ENCODE measurements at places on chromosomes 1 and 21. TPM values are rescaled to one million over a fixed set of nuclear protein-coding genes. Genes with fewer than 3 reads are reported as not detected.

DNA sequence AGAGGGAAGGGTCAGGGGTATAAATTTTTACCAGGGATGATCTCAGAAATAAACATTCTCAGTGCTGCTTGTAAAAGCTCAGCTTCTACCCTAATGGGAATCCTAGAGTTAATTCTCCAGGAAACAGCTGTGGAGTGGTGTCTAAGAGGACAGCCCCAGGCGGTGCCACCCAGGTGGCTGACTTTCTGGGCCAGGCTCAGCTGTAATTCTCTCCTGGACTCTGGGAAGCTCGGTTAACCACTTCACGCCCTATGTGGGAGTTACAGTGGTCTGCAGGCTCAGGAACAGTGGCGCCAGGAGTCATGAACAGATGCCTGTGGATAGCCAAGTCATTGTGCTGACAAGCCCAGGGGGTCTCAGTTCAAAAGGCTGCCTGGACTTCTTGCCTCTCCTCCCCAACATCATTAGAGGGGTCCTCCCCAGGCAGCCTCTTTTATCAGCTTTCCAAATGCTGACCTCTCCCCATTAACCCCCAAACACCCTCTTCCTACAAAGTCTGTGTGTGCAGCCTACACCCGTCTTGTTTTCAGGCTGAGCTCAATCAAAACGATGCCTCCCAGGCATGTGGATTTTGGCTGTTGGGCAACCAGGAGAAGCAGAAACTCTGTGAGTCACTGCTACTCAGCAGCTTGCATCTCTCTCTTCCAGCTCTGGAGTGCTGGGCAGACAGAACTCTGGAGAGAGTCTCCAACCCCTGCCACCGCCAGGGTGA, 1.2 kb downstream of the HHIPL2 start:
- peaks cover 17% of the 10 kb centered on the region for H3K27me3 ChIP-seq
- no peak overlapping the region for H3K27ac ChIP-seq
- no peak overlapping the region for H3K4me3 ChIP-seq
- no peaks in the 10 kb centered on the region for H3K36me3 ChIP-seq
- no peaks in the 10 kb centered on the region for H3K4me1 ChIP-seq

- peaks cover 9% of the 10 kb centered on the region for H3K4me1 ChIP-seq
- H3K4me3 ChIP-seq: no peak overlapping the region
- peaks cover 4% of the 10 kb centered on the region for H3K36me3 ChIP-seq
- DNase-seq: no peak
Measured at GRCh38 chr1:143698016-143698415, 273.8 kb downstream of the FAM72C start.

TNFRSF18 gene
- total RNA-seq: 231 TPM

- peaks cover 15% of the 10 kb centered on the region for H3K4me1 ChIP-seq
- peaks cover 19% of the 10 kb centered on the region for H3K27me3 ChIP-seq
- no peaks in the 10 kb centered on the region for H3K36me3 ChIP-seq
- DNase-seq: no peak
- H3K4me3 ChIP-seq: peak overlapping the region; percentile 80
Measured at GRCh38 chr1:159854116-159854692, 8.3 kb downstream of the VSIG8 start.

DNA sequence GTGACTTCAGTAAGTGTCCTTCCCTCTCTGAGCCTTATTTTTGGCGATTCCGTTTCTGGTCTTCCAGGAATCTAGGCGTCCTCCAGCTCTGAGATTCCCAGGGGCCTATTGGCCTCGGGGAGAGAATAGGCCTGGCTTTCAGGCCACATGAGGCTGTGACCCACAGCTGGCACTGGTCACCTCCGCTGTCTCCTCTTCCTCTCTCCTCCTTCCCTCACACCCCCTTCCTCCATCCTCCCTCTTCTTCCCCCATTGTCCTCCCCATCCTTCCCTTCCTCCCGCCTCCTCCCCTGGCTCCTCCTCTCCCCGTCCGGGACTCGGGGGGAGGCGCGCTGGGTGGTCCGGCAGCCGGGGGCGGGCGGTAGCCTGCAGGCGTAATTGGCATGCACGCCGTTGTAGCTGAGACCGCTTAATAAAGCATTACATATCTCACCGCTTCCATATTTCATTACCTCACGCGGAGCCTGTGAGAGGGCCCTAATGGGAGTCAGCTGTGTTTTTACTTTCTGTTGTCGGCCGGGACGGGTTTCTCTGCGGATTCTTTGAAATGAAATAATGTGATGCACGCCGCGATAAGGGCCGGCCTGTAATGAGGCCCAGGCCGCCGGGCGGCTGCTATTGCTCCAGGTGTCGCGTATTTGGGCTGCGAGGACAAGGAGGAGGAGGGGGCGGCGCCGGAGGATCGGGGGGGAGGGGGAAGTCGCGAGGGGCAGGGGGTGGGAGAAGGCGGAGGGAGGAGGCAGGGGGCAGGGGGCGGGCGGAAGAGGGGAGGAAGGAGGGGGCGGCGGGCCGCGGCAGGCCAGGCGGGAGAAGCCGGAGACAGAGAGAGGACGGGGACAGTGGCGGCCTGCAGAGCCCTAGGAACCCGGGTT, 95.3 kb downstream of the FOXD2 start:
- no peak for DNase-seq
- H3K36me3 ChIP-seq: peaks cover 3% of the 10 kb centered on the region
- peaks cover 51% of the 10 kb centered on the region for H3K27me3 ChIP-seq
- H3K27ac ChIP-seq: no peak overlapping the region
- peaks cover 1% of the 10 kb centered on the region for H3K4me1 ChIP-seq
- peak overlapping the region; percentile 10 for H3K4me3 ChIP-seq

C1orf226 gene
- 0.05 TPM for total RNA-seq

LY9 gene
- total RNA-seq: 0.28 TPM

- peaks cover 29% of the 10 kb centered on the region for H3K4me1 ChIP-seq
- H3K27me3 ChIP-seq: no peaks in the 10 kb centered on the region
- peaks cover 11% of the 10 kb centered on the region for H3K36me3 ChIP-seq
- peak overlapping the region; percentile 71 for H3K4me3 ChIP-seq
- no peak for DNase-seq
Measured at GRCh38 chr21:41369920-41370839, 8.4 kb downstream of the MX2 start.

DNA sequence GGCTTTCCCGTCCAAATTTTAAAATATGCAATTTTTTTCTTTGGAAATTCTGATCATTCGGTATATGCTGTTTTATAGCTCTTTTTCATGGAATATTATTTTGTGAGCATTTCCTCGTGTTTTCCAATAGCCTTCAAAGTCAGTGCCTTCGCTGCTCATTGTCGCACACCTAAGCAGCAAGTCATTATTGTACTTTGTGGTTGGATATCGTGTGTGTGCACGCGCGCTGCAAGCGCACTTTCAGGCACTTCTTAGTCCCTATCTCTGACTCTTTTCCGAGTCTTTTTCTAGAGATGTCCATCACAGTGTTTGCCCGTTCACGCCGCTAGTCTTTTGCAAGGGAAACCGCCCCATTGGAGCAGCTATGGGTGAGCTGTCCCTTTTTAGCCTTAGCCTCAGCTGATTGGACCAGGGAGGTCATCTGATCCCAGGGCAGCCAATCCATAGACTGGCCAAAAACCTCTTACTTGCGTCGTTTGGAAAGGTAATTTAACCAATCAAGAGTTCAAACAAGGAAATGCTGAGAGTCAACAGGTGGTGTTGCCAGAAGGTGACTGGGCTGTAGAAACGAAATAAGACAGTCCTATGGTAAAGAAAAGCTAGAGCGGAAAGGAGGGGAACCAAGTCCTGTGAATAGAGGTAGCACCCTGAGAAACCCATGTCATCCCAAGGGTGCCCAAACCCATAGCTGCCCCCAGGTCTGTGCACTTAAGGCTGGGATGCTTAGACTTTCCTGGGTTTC, 710 bp upstream of the HYI start:
- peak overlapping the region; percentile 84 for H3K27ac ChIP-seq
- peaks cover 33% of the 10 kb centered on the region for H3K36me3 ChIP-seq
- H3K4me3 ChIP-seq: peak overlapping the region; percentile 82
- H3K27me3 ChIP-seq: peaks cover 26% of the 10 kb centered on the region
- DNase-seq: peak; percentile 71

All from activated T-helper 2 cell treated with anti-CD3 and anti-CD28 coated beads, Interferon-gamma antibody, Interleukin-2, Interleukin-4, amounts not matched to agents 10 μg/mL and 5 μg/mL and 100 μg/mL, durations not matched to agents 14 hours and 24 hours and 36 hours (primary cell).